ENCODE measurements at places on chromosomes 1 and 21.

GRCh38 chr1:240149484-240150094, 57.9 kb downstream of the FMN2 start:
- no peak for DNase-seq

DNA sequence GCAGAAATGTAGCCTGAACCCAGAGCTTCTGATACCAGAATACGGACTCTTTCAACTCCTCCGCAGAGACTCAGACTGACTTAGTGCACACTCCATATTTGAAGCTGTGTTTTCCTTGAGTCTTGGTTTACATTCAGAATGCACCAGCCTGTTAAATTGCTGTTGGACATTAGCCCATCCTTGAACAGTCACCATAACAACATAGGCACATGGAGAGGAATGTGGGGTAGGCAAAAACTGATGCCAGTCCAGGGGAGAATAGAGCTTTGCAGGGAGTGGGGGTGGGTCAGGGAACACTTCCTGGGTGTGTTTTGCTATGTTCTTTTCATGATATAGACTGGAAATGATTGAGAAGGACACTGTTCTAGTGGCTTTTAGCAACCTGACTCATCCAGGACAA, 76.3 kb upstream of the CACNA1E start:
- no peak for DNase-seq

DNA sequence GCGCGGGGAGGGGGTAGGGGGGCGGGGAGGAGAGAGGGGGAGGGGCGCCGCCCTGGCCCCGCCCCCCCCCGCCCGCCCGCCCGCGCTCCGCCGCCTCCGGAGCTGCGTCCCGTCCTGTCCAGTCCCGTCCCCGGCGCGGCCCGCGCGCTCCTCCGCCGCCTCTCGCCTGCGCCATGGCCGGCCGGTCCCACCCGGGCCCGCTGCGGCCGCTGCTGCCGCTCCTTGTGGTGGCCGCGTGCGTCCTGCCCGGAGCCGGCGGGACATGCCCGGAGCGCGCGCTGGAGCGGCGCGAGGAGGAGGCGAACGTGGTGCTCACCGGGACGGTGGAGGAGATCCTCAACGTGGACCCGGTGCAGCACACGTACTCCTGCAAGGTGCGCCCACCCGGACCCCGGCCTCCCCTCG, at the start of gene AGRN:
AGRN (plus strand) TSS at position 121 of the 405 bp plus-strand sequence; CDS start at position 174, 53 bp downstream.
- no peak for DNase-seq

- DNase-seq = no peak
Observed at GRCh38 chr21:27132266-27132665, 165.4 kb upstream of the ADAMTS5 start.

GRCh38 chr1:43880604-43881003, 53.0 kb upstream of the ARTN start:
- no peak for DNase-seq

GRCh38 chr1:159957824-159958268, 3.8 kb upstream of the SLAMF9 start:
- no peak for DNase-seq

- DNase-seq = no peak
Observed at GRCh38 chr1:1436630-1437032, 1.1 kb downstream of the VWA1 start.

- DNase-seq = no peak
Observed at GRCh38 chr1:53060579-53060978, 1.4 kb upstream of the PODN start.

- no peak for DNase-seq
Observed at GRCh38 chr1:103239034-103239433, 130.7 kb upstream of the COL11A1 start.

DNA sequence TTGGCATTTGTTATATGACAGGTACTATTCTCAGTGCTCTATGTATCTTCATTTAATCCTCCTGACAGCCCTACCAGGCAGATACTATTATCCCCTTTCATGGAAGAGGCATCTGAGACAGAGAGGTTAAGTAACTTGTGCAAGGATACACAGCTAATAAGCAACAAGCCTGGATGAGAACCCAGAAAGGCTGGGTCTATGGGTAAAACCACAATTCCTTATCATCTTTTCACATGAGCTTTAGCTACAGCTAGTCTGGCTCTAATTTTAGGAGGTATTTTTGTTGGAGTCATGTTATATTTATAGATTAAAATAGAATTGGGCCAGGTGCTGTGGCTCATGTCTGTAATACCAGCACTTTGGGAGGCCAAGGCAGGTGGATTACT, 27.7 kb downstream of the DNTTIP2 start:
- no peak for DNase-seq

DNA sequence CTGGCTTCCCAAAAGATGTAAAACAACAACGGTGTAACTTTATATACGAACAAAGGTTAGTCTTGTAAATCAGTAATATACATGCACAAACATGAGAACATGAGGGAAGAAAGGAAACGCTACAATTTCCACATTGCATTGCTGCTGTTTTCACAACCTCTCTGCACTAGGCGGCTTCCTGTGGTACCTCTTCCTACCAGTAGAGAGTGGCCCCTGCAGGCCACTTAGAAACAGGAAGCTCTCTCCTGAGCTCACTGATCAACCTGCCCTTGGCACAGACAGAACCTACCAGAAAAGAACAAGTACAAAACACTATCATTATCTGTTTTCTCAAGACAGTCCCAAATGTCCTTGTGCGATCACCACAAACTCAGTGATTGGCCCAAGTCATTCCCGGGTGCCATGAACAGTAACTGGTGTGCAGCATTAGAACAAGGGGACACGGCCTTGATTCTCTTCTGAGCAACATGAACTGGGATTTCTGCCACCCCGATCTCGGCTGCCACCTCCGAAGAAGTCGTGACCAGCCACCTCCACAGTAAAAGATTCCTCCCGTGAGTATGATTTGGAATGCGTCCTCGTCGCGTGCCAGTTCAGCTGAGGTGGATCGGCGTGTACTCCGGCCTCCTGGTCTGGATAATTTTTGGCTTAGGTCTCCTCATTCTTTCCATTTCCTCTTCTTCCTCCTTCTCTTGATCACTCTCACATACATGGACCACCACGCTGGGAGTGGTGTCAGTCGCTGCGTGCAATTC, 5.7 kb upstream of the KCNE1 start:
- no peak for DNase-seq

GRCh38 chr1:147384804-147385203, 142.3 kb downstream of the CHD1L start:
- no peak for DNase-seq

DNA sequence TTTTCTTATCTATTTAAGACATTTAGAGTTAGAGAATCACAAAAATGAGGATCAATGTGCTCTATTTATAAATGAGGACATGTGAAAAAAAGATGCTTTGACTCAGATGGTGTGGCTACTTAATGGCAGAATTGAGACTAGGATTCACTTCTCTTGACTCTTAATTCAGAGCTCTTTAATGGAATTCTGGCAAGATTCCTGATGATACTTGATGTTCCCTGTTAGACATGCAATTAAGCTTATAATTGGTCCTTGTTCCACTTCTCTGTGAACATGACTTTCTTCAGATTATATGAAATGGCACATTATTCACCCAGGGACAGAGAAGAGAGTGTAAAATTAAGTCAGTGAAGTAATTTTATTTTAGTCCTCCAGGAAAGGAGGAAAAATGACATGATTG, 165.3 kb downstream of the LRRC7 start:
- no peak for DNase-seq

DNA sequence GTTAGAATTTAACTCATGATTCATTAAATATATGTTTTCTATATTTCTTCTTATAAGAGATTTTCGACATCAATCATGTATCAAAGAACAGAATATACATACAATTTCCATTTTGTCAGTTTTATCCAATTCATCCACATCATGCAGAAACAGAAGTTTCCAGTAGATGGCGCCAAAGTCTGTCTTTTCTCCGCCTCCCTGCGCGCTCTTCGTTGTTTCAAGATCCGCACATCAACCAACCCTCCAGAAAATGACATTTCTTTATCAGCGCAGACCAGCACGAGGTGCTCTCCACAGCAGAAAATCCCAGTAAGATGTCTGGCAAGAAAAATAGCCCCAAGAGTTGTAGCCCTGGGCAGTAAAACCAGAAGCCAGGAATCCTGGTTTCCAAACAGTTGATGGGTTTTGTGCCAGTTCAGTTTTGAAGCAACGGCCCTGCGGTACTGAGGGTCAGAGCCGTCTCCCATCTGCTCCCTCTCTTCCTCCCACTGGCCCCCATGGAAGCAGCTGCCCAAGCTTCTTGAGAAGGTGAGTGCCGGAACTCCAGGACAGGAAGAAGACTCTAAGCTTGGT, 38.6 kb upstream of the GPR137B start:
- DNase-seq = peak; percentile 32

DNA sequence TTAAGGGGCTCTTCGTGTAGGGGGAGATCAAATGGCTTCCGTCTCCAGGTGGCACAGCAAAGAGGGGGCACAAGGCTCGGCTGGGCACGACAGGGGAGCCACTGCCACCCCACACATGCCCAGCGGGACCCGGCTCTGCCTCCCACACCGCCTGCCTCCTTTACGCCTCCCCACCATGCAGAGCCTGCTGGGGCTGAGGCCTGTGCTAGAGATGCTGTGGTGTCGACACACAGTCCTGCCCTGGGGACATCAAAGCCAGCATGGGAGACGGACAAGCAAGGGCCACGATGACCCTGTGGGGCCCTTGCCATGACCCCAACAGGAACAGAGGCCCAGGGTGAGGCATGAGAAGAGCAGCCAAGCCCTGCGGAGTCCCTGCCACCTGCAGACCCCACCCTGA, 102.8 kb downstream of the NPHP4 start:
- DNase-seq = no peak

GRCh38 chr1:88265606-88266005, 418.5 kb upstream of the PKN2 start:
- DNase-seq = no peak

GRCh38 chr1:239240736-239241135, 145.6 kb upstream of the CHRM3 start:
- no peak for DNase-seq

DNA sequence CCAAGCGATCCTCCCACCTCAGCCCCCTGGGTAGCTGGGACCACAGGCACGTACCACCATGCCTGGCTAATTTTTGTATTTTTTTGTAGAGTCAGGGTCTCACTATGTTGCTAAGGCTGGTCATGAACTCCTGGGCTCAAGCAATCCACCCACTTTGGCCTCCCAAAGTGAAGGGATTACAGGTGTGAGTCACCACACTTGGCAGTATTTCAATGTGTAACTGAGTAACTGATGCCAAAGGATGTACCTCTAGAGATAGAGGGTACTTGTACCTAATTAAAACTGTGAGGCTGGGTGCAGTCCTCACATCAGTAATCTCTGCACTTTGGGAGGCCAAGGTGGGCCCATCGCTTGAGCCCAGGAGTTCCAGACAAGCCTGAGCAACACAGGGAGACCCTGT, 258.7 kb upstream of the DMRTA2 start:
- no peak for DNase-seq

- no peak for DNase-seq
Observed at GRCh38 chr1:174726167-174726879, 273.4 kb upstream of the CACYBP start.

DNA sequence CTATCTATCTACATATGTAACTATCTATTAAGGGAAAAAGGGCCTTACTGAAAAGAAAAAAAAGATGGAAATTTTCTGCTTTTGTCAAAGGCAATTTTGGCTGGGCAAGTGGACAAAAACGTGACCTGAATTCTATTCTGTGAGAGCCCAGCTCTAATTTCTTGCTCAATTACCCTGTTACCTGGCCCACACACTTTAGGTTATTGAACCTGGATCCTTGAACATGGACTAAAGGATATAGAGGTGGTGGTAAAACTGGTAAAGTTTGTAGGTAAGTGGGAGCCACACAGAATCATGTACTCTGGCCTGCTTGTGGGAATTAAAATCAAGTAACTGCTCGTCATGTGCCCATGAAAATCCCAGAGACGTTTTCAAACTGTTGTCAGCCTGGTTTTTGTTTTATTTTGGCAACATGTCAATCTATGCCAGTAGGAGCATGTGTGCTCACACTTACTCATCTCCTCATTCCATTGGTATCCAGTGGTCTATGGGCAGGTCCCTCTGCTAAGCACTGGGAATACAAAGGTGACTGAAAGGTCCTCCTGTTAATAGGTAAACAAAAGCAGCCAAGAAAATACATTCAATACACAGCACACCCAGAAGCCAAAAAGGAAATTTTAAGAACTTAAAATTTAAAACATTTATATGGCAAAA, 113.7 kb upstream of the WARS2 start:
- DNase-seq = no peak

- no peak for DNase-seq
Observed at GRCh38 chr1:155472491-155473083, 90.0 kb downstream of the ASH1L start.

DNA sequence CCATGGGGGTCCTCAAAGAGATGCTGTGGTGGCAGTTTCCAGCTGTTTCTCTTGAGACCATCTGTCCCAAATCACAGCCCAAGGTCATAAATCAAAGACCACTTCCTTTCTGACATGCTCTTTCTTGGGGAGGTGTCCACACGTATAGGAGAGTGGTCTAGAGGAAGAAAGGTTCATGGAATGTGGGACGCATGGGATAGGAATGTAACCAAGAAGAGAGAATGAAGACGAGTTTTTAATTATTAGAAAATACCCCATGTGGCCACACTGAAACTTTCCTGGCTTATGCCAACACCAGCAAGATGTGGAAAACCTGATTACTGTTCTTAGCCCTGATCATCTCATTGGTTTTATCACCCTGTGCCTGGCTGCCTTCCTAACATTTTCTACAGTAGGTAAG, 124.2 kb upstream of the IFFO2 start:
- DNase-seq = no peak

GRCh38 chr1:12544992-12545391, 73.0 kb downstream of the DHRS3 start:
- DNase-seq = no peak

GRCh38 chr1:213380865-213381264, 329.8 kb downstream of the RPS6KC1 start:
- DNase-seq = no peak

DNA sequence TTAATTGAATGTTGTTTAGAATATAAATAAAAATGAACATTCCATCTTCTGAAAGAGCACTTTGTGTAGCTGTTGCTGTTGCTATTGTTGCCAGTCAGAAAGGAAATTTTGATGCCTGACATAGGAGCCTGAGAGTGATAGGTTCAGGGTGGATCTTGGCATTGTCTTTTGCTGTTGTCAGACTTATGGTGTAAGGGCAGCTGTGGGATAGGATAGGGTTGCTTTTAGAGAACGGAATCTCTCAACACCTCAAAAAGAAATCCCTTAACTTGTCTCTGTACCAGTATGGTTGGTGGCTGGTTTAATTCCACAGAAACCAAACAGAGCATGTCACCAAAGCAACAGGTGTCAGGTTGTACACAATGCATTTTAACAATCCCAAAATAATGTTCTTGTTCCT, 62.7 kb downstream of the ESRRG start:
- no peak for DNase-seq
